ENCODE measurements at places on chromosomes 16 and 17.

DNA sequence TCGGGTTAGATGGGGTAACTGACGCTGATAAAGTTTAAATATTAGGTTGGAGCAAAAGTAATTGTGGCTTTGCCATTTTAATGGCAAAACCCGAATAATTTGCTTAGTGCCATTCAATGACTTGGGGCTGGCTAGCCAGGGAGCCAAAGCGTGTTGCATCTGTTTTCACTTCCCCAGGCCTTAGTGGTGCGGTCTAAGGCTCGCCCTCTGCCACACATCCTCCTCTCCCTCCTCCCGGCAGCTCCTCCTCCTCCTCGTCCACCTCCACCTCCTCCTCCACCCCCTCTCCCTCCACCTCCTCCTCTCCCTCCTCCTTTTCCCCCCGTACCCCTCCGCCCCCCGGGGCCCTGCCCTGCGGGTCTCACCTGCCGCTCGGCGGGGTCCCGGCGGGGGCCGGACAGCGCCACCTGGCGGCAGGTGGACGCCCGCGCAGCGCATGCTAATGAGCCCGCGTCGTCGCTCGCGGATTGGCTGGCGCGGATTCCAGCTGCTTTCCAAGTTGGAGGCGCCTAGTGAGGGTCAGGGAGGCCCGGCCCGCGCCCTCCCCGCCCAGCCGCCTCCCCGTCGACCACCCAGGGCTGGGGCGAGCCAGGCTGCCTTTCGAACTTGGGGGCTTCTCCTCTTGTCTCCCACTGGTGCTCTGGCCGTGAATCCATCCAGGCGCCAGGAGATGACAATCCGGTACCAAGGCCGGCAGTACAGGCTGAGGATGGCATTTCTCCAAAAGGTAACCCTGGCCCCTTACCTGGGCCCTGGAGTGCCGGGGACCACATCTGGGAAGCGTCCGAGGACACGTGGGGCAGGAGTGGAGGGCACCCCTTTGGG is 36.6 kb upstream of the RGS9 start:
- peak; percentile 88 for DNase-seq

DNA sequence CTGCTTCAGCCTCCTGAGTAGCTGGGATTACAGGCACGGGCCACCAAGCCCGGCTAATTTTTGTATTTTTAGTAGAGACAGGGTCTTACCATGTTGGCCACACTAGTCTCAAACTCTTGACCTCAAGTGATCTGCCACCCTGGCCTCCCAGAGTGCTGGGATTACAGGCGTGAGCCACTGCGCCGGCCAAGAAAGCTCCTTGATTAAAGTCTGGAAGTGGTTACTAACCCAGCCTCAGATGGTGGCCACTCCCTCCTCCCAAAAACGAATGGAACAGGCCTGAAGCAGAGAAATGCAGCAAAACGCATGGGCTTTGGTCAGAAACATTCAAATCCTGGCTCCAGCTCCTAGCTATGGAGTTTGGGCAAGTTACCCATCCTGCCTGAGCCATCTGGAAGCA is 11.3 kb downstream of the FKBP10 start:
- no peak for DNase-seq

DNA sequence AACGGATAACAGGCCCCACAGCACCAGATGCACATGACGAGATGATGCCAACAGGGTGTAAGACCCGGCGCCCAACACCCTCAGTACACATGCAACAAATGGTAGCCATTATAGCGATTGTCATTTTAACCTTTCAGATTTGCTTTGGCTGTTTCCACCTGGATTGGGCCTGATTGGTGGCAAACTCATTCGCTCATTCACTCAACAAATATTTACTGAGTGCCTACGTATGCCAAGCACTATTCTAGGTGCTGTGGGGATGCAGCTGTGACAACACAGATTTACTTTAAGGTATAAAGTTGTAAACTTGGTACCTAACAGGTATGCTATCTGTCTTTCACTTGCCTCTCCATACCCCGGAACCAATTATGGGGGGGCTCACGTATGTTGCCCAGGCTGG is 66.8 kb downstream of the SRCIN1 start:
- no peak for DNase-seq

GRCh38 chr17:28889996-28890395 is 7.5 kb downstream of the FLOT2 start:
- no peak for DNase-seq

GRCh38 chr17:71963351-71963750 is 157.5 kb upstream of the SOX9 start:
- no peak for DNase-seq

Data from GM06990 (cell line).